A549 treated with CORT108297 at 1 μM for 4 hours (cell line): ENCODE measurements at places on chromosomes 7 and 10. TPM values are rescaled to one million over a fixed set of nuclear protein-coding genes. Genes with fewer than 3 reads are reported as not detected.

NIPSNAP2 gene
- total RNA-seq = 42.9 to 54.9 TPM (median 49.1 TPM) in 5 replicates

NRP1 gene
- 65.7 to 105 TPM (median 89.0 TPM) in 5 replicates for total RNA-seq

PPP1R17 gene
- not detected in 5 replicates for total RNA-seq

PARD3 gene
- 57.0 to 88.0 TPM (median 71.0 TPM) in 5 replicates for total RNA-seq

ZNF398 gene
- 8.1 to 9.5 TPM (median 9.1 TPM) in 5 replicates for total RNA-seq

WNT16 gene
- not detected in 5 replicates for total RNA-seq

SYT15 gene
- 2.6 to 3.5 TPM (median 2.9 TPM) in 5 replicates for total RNA-seq

LEP gene
- not detected in 5 replicates for total RNA-seq

FKBP9 gene
- total RNA-seq = 71.5 to 131 TPM (median 85.2 TPM) in 5 replicates

CRHR2 gene
- total RNA-seq = not detected in 5 replicates

AOC1 gene
- total RNA-seq = not detected in 5 replicates

TES gene
- 46.0 to 63.2 TPM (median 52.5 TPM) in 5 replicates for total RNA-seq

PIP gene
- 0.15 to 0.38 TPM (median 0.18 TPM) in 3 of 5 replicates, not detected in the others for total RNA-seq

MAGI2 gene
- total RNA-seq = 0.27 to 0.46 TPM (median 0.39 TPM) in 5 replicates
